NCI-H1048 (cell line): ENCODE measurements at places on chromosomes 3 and 15.

DNA sequence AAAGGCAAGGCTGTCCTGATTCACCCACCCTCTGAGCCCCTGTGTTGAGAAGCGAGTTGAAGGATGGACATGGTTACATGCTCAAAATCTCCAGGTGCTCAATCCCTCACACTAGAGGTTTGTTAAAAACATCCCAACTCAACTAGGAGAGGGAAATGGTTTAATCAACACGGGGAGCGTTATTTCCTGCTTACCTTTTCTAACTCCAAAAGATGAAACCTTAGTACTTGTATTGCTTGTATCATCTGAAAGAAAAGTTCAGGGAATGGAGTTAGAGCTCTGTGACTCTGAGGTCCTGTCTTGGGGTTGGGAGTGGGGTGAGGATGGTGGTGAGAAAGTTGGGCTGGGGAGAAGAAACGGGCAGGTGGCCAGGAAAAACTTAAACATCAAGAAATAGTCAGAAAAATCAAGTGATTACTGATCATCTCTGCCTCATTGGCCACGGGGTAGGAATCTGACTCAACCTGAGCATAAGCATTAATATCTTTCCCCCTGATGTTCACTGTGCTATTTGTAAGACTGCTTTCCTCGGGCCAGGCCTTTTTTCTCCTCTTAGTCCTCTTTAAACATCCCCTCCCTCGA is 5.9 kb downstream of the MEIS2 start:
- no peak for DNase-seq

GRCh38 chr15:73573572-73573971 is 59.6 kb downstream of the NPTN start:
- DNase-seq = no peak

- DNase-seq = no peak
Observed at GRCh38 chr3:80978216-80978969, 783.1 kb downstream of the GBE1 start.

- DNase-seq = no peak
Observed at GRCh38 chr3:145721273-145721805, 439.6 kb downstream of the PLOD2 start.

DNA sequence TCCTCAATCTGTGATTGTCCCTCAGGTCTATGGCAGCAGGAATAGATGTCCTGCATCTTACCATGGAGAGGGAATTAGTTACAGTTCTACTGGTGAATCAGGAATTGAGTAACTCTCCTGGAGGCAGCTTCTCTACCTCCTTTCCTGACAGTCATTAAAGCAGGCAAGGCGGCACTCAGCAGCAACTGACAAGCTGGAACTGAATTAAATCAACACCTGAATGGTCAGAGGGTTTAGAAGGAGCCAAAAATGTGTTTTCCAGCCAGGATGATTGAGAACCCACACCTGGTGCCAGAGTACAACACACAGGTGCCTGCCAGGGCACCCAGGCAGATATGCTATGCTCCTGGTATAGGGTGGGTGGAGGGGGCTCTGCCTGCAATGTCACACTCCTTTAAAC is 43.1 kb upstream of the TIPARP start:
- DNase-seq = no peak

DNA sequence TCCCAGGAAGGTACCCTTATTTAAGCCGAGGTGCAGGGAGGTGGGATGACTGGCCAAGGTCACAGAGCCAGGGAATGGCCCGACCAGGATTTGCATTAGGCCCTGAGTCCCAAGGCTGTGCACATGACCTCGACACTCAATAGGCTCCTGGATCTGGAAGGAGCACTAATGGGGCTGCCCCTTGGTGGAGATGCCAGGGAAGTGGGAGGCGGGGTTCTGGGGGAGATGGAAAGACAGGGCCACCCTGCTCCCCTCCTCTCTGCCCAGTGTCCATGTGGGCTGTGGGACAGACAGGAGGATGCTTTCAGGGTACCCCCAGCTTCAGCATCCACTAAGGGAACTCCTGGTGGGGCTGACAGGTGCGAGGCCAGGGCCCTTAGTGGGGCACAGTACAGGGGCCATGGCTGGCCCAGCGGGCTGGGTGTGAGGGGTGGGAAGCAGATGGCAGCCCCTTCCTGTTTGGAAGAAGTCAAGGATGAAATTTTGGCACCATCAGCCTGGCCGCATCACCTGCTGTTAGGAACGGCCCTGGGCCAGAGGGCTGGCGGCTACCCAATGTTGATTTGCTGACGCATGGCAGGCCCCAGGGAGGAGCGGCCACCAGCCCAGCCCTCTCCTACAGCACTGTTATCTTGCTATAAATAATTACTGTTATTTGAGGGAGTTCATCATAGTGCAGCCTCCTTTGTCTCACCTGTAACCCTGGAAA is 37.3 kb downstream of the ATP2B2 start:
- no peak for DNase-seq

- no peak for DNase-seq
Observed at GRCh38 chr15:71334873-71335272, 219.6 kb downstream of the THSD4 start.

- no peak for DNase-seq
Observed at GRCh38 chr3:59065240-59065639, 15.4 kb upstream of the CFAP20DC start.

- DNase-seq = no peak
Observed at GRCh38 chr15:49314716-49315115, 108.3 kb upstream of the FGF7 start.

GRCh38 chr15:41936649-41937567 is 35.4 kb downstream of the EHD4 start:
- DNase-seq = no peak
